ENCODE measurements at places on chromosomes 1 and 21.

- DNase-seq = no peak
Observed at GRCh38 chr1:166960858-166961474, 14.4 kb downstream of the ILDR2 start.

- no peak for DNase-seq
Observed at GRCh38 chr1:247434005-247434404, 18.0 kb downstream of the NLRP3 start.

DNA sequence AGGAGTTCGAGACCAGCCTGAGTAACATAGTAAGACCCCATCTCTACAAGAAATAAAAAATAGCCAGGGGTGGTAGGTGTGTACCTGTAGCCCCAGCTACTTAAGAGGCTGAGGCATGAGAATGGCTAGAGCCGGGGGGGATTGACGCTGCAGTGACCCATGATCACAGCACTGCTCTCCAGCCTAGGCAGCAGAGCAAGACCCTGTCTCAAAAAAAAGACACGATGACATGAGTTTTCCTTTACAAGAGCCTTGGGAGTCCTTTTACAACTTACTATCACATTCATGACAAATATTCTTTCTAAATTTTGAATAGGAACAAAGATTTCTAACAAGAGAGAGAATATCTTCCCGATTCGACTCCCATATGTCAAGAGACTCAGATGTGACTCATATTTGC lies 3.3 kb upstream of the BRWD1 start:
- DNase-seq = no peak

DNA sequence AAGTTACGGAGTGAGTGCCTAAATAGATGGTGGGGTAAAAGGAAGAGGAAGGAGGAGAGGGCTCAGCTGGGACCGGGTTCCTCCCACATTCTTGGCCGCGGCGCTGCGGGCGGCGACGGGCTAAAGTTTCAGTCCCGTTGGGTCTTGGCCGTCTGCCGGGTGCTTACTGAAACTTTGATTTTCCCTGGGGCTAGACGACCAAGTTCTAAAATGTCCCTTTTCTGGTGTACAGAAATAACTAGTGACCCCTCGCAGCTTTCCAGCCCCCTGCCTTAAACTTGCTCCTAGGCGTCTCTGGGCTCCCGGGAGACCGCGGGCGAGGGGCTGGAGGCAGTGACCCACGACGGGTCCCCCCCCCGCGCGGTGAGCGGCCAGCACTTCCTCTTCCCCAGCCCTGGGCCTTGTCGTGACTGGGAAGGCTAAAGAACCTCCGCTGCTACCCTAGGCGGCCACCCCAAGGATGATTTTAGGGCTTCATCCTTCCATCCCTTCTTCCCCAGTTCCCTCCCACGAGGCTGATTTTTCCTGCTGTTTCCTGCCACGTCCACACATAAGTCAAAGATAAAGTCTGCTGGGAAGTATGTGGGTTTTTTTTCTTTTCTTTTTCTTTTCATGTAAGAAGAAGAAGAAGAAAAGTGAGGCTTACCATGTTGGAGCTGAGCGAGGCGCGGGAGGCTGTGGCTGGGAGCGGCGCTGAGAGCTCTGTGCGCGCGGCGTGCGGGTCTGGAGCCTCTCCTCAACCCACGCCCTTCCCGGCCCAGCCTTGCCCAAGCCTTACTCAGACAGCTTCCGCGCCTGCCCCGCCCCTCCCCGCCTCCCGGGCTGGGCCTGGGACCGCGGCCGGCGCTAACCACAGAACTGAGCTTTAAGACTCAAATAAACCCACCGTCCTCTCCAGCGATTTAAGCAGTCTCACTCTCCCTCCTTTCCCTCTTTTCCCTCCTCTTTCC lies at the start of gene S100A11:
TSS of gene S100A11 (minus strand) at position 738 of the 950 bp plus-strand sequence. CDS start at position 649, 89 bp downstream.
- DNase-seq = peak; percentile 85

- no peak for DNase-seq
Observed at GRCh38 chr1:26754086-26754874, 33.5 kb upstream of the PIGV start.

DNA sequence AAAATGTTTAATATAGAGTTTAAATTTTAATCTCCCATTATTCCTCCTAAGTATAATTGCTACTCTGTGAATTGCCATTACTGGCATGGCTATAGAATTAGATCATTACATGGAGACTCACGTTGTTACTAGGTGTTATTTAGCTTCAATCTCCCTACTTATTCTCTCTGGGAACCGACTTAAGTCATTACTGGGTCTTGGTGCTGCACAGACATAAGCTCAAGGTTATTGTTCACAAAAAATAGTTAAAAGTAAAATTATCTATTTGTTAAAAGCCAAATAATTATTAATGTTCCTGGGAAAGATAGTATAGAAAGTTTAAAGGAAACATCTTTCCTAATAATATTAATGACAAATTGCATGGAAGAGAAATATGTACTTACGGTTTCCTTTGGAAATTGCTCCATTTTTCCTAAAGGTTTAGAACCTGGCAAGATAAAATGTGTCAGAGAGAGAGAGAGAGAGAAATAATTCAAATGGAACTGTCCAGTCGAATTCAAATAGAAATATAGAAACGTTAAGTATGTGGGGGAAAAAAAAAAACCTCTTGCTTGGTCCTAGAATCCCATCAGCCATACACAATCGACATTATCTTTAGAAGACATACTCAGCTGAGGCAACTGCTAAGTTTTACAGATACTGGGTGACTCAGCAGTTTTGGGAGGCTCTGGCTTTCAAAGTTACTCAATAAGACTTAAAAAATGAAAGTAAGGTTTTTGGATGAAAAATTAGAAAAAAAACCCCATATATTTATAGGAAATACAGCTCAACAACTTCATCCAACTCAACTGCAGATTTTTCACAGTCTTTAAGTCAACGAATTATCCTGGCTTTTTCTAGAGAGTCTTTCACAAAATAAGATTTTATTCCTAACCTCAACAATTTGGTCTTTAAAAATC lies at the start of gene SPTA1:
TSS of gene SPTA1 (minus strand) at position 605 of the 899 bp plus-strand sequence. CDS start at position 407, 198 bp downstream.
- no peak for DNase-seq

DNA sequence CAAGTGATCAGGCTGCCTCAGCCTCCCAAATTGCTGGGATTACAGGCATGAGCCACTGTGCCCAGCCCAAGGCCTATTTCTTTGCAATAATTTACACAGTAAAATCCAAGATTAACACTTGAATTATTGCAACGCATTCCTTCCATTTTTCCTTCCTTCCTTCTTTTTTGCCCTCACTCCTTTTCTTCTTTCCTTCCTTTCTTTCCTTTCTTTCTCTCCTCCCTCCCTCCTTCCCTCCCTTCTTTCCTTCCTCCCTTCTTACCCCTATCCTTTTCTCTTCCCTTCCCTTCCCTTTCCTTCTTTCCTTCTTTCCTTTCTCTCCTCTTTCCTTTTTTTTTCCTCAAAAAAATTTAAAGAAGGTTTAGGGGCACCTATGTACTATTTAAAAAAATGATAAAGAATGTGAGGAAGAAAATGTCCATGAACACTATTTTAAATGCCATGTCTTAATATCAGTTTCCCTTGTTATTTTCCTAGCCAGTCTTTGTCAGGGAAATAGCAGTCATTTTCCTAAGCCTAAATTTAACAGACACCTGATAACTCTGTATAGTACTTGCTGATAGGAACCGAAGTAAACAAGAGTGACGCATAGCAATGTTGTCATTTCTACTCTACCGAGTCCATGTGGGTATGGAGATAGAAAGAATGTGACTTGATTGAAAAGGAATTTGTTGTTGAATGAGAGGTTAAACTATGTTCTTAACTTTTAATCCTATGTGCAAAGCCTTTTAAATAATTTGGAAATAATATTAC lies 79.8 kb upstream of the HMCN1 start:
- no peak for DNase-seq

GRCh38 chr1:186225096-186225495 lies 150.0 kb downstream of the TPR start:
- no peak for DNase-seq

DNA sequence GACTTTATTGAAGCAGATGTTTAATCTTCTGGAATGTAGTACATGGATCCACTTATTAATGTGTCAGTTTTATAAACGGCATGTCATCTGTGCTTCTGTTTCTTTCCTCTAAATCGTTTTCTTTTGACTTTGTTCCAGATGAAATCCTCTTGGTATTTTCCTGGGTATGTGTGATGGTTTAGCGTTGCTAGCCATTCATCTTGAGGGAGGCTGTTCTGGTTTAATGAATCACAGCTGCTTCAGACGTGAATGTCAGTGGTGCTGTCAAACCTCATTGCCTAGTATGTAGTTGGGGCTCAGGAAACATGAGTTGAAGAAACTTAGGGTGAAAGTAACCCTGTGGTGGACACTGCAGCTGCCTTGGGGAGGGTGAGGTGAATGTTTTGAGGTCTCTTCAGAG lies 33.2 kb downstream of the KCNK1 start:
- DNase-seq = no peak

DNA sequence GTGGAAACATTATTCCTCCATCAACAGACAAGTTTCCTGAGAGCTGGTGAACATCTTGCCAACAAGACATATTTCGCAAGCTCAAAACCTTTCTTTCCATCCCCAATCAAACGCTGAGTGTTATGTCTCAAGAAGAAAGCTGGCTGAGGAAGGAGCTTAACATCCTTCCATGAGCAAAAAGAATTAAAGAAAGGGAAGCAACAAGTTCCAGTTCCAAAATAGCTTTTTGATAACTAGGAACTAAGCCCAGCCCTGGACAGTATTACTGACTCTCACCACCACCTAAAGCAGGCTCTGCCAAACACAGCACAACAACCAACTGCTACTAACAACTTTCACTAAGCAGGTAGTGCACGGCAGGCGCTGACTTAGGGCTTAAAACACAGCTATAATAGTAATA lies 50.2 kb downstream of the CAPZB start:
- no peak for DNase-seq

- no peak for DNase-seq
Observed at GRCh38 chr1:161978011-161978790, 45.5 kb downstream of the OLFML2B start.

GRCh38 chr1:39964552-39964951 lies 9.6 kb downstream of the MFSD2A start:
- DNase-seq = no peak

GRCh38 chr1:27547220-27548116 lies 56.5 kb downstream of the AHDC1 start:
- DNase-seq = no peak

Data from CD4-positive, alpha-beta T cell treated with Interleukin-15 for 4 hours (primary cell).